Foreskin fibroblast (primary cell): ENCODE measurements at places on chromosomes 12 and 14.
A peak's percentile ranks its signal among the peaks of the same experiment; 100 is the strongest.

DNA sequence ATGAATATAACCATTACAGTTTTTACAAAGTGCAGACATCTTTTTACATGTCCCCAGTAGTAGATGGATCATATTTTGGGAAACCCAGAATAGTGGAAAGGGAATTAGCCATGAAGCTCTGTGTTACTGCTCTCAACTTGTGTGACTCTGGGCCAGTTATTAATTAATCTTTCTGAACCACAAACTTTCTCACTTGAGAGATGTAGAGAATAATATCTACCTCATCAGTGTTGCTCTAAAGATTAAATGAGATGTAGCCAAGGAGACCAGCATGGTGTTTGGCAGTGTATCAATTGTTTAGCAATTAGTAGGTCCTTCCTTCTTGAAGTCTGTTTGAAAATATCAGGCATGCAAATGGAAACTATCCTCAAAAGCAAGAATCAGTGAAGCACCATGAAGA, 169.2 kb downstream of the TMTC2 start:
- DNase-seq, result no peak

GRCh38 chr12:7645395-7646177, 20.1 kb downstream of the APOBEC1 start:
- DNase-seq, result peak; percentile 62

DNA sequence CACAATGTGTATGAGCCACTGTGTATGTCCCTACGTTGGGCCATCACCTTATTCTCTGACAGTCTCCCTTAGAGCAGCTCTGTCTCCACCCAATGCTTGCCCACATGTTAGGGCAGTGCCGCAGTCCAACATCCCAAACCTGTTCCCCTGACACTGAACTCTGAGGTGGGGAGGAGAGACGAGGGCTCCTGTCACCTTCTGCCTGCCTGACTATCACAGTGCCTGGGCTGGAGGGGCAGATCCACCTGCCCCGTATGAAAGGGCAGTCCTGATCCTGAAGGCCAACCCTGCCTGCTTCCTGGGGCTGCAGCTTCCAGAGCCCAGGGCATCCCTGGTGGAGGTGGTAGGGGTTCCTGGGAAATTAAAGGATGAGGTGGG, 2.2 kb downstream of the TGM1 start:
- DNase-seq, result no peak

GRCh38 chr14:75254901-75255584, 23.6 kb upstream of the FOS start:
- no peak for DNase-seq

DNA sequence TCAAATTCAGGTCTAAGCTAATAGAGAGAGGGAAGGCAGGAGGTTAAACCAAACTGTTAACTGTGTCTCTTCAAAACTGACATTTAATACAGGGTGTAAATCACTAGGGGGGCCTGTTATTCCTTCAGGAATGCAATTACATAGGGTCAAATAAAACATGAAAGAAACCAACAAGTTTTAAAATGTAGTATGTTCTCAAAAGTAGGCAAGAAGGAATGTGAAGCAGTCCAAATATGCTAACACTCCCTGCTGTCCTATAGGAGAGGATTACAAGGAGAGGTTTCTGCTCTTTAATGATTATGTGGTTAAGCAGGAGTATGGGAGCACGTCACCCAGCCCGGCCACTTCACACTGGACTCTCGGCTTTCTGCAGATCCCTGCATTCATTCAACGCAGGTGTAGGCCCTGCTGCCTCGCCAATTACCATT, 42.5 kb upstream of the BMP4 start:
- DNase-seq, result peak; percentile 34

- DNase-seq, result no peak
Observed at GRCh38 chr12:91017511-91018263, 12.9 kb upstream of the EPYC start.

- no peak for DNase-seq
Observed at GRCh38 chr14:49853158-49853477, 530 bp upstream of the NEMF start.

DNA sequence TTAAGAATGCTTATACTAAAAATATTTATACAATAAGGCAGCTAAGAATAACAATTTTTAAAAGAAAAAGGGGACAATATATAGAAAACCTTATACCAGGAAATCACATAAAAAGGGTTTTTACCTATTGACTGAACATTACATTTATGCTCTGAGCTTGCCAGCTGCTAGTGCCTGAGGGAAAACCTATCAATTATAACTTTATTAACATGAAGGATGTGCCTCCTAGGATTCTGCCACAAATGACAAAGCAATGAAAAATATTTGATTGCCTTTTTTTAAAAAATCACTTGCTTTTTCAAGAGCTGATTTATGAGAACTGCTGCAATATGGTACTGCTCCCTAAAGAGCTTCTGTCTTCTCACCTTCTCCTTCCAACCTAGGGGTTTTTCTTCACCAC, 185.7 kb downstream of the RIMBP2 start:
- no peak for DNase-seq

- no peak for DNase-seq
Observed at GRCh38 chr14:106670011-106670410, 1143.6 kb downstream of the TMEM121 start.

GRCh38 chr12:71626768-71627167, 36.9 kb downstream of the ZFC3H1 start:
- peak; percentile 24 for DNase-seq

GRCh38 chr12:84157170-84157569, 755.4 kb downstream of the SLC6A15 start:
- no peak for DNase-seq

DNA sequence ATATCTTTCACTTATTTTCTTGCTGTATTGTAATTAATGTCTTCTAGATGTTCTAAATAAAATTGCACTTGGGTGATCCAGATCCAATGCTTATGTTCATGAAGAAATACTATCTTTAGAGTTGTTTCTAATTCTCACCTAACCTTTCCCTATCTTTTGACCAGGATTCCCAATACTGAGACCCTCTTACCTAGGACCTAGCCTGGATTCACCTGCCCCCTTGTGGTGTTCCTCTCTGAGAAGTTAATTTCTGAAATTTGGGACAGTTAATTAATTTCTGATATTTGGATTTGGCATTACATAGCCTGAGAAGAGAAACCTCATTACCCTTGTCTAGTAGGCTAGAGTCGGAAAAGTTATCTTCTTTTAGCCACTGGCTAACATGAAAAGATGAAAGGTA, 29.5 kb downstream of the FOXA1 start:
- DNase-seq, result no peak

DNA sequence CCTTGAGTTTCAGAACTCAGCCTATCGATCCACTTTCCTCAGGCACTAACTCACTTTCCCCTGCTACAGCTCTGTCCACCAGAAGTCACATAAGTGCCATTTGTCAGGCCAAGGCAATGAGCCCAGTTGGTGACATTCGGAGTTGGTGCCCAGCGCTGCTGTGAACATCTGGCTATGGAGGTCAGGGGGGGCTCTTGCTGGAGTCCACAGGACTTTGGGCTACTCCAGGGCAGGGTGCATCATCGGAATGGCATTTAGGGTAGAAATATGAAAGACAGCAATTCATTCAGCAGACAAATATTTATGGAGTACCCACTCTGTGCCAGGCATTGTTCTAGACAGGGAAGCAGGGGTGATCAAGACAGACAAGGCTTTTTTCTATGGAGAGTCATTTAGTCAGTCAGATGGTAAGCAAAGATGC, 1.5 kb upstream of the PPP1CC start:
- peak; percentile 91 for DNase-seq

DNA sequence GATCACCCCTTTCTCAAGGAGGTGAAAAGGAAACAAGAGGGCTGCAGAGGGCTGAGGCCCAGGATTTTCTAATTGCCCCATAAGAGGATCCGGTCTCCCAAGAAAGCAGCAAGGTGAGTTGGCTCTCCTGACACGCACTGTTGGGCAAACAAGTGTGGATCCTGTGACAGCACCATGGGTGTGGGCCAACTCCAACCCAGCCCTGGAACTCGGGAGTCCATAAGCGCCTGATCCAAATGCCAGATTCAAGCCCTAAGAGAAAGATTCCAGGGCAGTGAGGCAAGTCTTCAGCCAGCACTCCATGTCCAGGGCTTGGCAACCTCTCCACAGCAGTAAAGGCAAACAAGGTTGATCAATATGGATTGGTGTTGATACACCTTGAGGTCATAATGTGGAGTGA, 33.1 kb downstream of the KCNA5 start:
- DNase-seq, result no peak

DNA sequence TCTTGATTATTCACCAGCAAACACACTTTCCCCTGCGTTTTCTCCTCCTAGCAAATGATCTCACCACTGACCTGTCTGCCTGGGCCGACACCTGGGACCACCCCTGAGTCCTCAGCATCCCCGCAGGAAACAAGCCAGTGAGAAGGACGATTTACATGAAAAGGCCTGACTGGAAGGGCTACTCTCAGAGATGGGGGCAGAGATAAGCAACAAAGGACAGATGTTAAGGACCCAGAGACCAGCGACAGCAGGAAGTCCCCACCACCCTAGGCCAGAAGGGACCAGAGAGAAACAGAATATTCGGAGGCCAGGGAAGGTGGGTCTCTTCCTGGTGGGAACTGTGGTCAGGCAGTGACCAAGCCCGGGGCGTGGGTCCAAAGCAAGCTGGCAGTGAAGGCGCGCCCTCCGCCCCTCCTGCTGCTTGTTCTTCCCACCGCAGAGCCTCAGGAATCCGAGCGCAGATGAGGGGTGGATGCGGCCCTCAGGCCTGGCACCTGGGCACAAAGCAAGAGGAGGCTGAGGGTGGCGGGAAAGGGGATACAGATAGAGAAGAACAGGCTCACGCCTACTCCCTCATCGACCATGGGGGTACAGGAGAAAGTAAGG, 55.8 kb downstream of the STX2 start:
- DNase-seq, result no peak

- DNase-seq, result no peak
Observed at GRCh38 chr14:54942913-54943312, 40.3 kb upstream of the GCH1 start.

GRCh38 chr12:119340578-119340977, 6.0 kb downstream of the CCDC60 start:
- no peak for DNase-seq

GRCh38 chr12:88519802-88520435, 60.4 kb downstream of the KITLG start:
- no peak for DNase-seq

DNA sequence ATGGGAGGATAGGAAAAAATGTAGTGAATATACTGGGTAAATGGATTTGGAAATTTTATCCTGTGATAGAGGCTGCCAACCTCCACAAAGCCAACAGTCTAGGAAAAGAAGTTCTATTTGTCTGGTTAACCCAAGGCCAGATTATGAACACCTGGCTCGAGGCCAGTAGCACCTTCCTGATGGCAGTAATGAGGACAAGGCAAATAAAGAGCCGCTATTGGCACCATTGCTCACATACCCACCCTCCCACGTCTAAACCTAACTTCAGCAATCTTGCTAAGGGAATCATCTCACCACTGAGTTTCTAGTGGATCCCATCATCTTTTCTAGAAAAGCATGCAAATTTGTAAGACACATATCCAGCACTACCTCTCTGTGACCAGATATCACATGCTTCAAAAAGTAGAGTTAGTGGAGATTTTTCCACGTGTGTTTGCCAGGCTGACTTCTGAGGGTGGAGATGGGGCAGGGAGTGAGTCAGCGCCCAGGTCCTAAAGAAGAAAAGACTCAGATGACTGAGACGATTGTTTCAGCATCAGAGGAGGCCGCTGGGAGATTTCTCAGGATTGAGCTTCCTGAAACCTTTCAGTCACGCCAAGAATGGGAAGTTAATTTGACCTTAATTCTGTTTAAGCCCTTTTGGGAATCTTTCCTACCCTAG, 362.9 kb downstream of the EMP1 start:
- DNase-seq, result no peak

- no peak for DNase-seq
Observed at GRCh38 chr14:91257328-91258010, 13.0 kb upstream of the GPR68 start.

DNA sequence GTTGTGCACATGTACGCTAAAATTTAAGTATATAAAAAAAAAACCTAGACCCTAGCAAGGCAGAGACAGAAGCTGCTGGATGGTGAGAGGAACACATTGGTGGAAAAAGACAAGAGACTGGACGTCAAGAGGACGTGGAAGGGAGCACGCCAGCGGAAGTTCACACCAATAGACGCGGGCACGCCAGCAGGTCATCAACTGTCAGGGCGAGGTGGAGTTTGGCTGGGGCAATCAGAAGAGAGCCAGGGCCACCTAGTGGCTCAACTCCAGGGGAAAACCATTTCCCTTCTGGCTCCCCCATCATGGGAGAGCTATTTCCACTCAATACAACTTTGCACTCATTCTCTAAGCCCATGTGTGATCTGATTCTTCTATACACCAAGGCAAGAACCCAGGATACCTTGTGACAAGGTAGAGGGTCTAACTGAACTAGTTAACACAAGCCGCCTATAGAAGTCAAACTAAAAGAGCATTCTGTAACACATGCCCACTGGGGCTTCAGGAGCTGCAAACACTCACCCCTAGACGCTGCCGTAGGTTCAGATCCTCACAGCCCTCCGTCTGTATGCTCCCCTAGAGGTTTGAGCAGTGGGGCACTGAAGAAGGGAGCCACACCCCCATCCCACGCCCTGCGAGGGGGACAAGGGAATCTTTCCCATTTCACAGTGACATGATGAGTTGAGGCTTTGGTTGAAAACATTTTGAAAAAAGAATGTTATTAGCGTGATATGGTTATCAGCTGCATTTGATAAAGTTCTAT, 702.7 kb downstream of the TMTC2 start:
- no peak for DNase-seq

GRCh38 chr14:103569408-103569807, 6.6 kb downstream of the COA8 start:
- DNase-seq, result no peak

DNA sequence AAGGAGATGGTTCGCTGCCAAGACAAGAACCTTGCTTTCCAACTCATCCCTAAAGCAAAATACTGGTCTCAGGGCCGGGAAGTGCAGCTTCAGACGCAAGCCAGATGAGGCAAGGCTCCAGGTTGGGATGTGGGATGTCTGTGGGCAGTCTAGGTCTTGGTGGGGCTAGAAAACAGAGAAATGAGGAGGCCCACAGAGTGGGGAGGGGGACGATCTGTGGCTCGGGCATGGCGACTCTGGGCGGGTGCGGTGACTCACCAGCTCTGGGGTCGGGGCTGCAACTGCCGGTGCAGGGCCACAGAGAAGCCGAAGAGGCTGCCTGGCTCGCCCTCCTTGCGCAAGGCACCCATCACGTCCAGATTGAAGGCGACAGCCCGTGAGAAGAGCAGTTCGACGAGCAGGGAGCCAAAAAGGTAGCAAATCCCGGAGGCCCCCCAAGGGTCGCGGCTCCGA, 459 bp downstream of the ITGA7 start:
- no peak for DNase-seq

GRCh38 chr12:123109319-123109772, 41.5 kb downstream of the PITPNM2 start:
- no peak for DNase-seq

DNA sequence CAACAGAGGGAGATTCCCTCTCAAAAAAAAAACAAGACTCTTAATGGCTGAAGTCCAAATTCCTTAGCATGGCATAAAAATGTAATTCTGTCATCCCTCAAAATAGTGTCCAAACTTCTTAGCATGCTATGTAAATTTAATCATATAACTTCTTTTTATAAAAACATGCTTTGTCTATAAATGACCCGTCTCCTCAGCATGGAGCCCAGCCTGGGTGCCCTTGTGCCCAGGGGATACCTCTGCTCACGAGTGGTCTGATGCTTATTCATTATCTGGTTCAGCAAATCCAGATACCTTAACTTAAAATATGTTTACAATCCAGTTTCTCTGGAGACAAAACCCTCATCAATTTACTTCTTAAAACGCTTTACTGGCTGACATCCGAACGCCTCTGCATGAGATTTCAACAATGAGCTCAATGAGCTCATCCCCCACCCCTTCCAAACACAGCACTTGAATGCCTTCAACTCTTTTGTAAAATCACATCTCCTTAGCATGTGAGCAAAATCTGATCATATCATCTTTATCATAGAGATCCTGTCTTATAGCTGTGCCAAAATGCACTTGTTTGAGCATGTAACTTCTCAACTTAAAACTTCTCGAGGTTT, 15.7 kb downstream of the RTL1 start:
- DNase-seq, result no peak
